ENCODE measurements at places on chromosomes 11 and 22. TPM values are rescaled to one million over a fixed set of nuclear protein-coding genes. Genes with fewer than 3 reads are reported as not detected.

The OR8D1 gene
- total RNA-seq: not detected

The ADAMTS8 gene
- total RNA-seq: 1.6 TPM

The SCN2B gene
- 0.07 TPM for total RNA-seq

The FEN1 gene
- total RNA-seq: 103 TPM

The NOX4 gene
- total RNA-seq: 1.3 TPM

DNA sequence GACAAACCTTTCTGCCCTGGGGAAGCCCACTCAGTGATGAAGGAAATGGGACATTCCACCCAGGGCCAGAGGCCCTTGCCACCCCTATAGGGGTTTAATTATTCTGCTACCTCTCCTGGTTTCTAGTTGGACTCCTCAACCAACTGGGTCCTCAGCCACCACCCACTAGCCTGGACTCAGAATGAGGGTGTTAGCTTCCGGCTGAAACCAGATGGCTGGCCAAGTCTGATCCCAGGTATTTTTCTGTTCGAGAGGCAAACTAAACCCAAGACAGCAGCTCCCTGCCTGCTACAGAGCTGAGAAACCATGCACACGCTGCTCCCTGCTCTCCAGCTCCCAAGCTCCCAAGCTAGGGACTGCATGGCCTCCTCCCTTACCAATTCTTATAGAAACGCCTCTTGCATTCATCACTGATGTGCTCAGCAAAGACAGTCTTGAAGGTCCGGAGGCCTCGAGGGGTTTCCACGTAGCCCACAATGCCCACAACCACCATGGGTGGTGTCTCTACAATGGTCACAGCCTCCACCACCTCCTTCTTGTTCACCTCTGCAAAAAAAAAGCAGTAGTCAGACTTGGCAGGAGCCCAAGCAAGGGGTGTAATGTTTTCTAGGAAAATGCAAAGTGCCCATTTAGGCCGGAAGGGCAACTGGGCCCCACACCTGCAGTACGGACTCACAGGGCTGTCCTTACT, 2.2 kb downstream of the RPL3 start:
- DNase-seq: peak; percentile 30

GRCh38 chr22:31603081-31603525, 58.9 kb downstream of the PISD start:
- no peak for DNase-seq

DNA sequence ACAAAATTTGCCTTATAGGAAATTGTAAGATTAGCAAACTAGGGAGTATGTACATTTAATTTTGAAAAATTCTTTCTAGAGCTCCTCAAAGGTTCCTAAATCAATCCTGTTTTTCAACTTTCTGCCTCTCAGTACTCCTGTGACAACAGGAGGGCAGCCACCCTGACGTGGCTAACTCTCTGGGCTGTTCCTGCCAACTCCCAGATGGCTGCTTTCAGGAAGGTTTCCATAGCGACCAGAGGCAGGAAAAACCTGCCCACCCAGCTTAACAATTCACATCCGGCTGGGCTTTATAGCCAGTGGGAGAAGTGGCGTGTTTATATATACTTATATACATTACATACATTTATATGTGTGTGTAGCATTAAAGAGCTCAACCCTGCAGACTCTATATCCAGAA, 26.5 kb downstream of the SGSM3 start:
- peak; percentile 76 for DNase-seq

GRCh38 chr11:44466531-44467205, 98.8 kb upstream of the CD82 start:
- peak; percentile 44 for DNase-seq

DNA sequence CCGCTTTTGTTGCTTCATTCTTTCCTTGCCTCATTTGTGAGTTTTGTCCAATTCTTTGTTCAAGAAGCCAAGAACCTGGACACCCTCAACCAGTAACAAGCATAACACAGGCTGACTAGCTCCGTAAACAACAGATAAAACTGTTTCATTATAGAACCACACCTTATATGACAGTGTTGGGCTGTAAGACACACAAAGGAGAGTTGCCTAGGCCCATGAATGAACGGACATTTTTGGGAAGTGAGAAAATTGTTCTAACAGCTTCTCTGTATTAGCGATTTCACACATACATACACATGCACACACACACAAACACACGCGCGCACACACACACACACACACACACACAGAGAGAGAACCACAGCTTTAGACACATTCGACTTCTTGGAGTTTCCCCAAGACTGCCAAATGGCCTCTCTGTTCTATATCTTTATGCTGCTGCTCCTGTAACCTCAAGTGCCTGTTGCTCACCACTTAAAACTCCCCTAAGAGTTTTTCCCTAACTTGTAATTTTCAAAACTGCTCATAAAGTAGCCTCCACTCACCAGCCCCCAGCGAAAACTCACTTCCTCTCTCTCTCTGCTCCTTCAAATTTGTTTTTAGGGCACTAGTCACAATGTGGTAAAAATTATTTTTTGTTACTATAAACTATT, 35.9 kb downstream of the CTSC start:
- DNase-seq: no peak

DNA sequence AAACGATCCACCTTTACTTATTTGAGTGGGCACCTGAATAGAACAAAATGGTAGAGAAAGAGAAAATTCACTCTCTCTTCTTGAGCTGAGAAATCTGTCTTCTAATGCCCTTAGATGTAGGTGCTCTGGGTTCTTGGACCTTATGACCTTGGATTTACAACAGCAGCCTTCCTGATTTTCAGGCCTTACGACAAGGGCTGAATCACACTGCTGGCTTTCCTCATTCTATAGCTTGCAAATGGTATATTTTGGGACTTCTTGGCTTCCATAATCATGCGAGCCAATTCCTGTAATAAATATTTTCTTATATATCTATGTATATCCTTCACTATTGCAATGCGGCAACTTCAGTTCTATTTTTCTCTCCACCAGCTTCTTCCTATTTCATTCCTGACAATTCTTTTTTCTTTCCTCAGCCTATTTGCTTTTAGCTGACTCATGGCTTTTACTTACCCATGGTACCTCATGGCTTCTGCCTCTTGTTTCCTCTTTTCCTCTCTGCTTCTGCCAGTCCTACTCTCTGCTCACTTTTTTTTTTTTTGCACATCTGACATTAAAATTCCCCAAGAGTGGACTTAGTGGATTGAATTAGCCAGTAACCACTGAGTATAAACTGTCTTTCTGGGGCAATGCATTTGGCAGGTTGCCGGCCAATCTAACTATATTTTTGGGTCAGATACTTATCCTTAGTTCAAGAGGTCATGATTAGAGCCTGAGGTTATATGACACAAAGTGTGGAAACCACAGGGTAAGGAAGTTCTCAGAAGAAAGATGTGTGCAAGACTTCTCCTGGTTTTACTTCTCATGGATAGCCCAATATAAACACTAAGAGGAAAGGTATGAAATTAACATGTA, 359.5 kb downstream of the TMEM135 start:
- DNase-seq: no peak

- no peak for DNase-seq
Observed at GRCh38 chr11:21794306-21794705, 398.6 kb upstream of the ANO5 start.

GRCh38 chr11:61171907-61172306, 10.7 kb upstream of the VPS37C start:
- no peak for DNase-seq

GRCh38 chr11:8717876-8718753, 35.5 kb downstream of the RPL27A start:
- DNase-seq: no peak

- peak; percentile 39 for DNase-seq
Observed at GRCh38 chr11:9267680-9268079, 2.5 kb upstream of the DENND5A start.

DNA sequence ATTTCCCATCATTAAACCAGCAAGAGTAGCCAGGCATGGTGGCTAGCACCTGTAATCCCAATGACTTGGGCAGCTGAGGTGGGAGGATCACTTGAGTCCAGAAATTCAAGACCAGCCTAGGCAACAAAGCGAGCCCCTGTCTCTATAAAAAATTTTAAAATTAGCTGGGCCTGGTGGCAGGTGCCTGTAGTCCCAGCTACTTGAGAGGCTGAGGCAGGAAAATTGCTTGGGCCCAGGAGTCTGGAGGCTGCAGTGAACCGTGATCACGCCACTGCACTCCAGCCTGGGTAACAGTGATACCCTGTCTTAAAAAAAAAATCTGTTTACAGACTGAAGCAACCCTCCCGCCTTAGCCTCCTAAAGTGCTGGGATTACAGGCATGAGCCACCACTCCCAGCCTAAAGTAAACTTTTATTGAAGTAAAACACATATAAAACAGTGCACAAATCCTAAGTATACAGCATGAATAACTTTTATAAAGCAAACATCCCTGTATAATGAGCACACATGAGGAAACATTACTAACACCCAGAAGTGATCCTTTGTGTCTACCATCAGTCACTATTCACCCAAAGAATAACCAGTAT, 12.6 kb downstream of the UCP3 start:
- no peak for DNase-seq

- DNase-seq: peak; percentile 13
Observed at GRCh38 chr11:45657496-45658260, 7.7 kb downstream of the CHST1 start.

GRCh38 chr11:57116654-57117053, 65.1 kb upstream of the LRRC55 start:
- peak; percentile 35 for DNase-seq

DNA sequence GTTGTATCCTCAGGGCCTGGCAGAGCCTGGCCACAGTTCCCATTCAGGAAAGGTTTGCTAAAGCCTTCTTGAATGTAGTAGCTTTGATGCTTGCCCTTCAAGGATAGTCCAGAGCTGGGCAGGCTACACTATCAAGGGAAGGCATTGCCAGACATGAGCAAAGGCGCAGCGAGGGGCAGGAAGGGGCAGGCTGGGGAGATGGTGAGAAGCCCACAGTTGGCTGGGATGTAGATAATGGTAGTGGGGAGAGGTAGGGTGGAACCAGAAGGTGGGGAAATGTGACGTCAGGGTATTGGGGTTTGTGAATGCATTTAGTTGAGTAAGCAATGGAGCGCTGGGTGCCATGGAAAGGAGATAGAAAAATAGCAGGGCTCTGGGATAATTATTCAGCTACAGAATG, 28.6 kb downstream of the LRRC32 start:
- no peak for DNase-seq

GRCh38 chr11:7552666-7553065, 38.9 kb downstream of the PPFIBP2 start:
- DNase-seq: no peak

GRCh38 chr11:94595076-94595475, 27.9 kb downstream of the PIWIL4 start:
- DNase-seq: no peak

- DNase-seq: no peak
Observed at GRCh38 chr11:34417202-34417601, 21.5 kb upstream of the CAT start.

DNA sequence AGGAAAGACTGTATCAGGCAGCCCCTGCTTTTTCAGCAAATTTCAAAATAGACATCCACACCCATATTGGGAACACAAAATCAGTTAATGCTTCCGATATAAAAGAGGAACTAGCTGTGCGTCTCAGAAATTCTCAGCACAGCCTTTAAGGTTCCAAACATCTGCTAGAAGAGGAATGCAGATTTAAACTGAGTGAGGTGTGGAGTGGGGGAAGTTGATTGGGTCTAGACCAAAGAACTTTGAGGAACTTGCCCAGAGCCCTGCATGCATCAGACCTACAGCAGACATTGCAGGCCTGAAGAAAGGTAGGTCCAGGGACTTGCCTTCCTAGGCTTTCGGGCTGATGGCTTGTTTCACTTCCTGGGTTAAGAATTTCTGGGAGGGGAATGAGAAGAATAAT, at the start of gene MS4A4A:
MS4A4A (plus strand) TSS at position 255 of the 400 bp plus-strand sequence; CDS start at position 265, 10 bp downstream.
- no peak for DNase-seq

- peak; percentile 42 for DNase-seq
Observed at GRCh38 chr22:17980638-17981051, 43.7 kb downstream of the MICAL3 start.

GRCh38 chr22:23533771-23534191, 46.3 kb downstream of the IGLL1 start:
- no peak for DNase-seq

DNA sequence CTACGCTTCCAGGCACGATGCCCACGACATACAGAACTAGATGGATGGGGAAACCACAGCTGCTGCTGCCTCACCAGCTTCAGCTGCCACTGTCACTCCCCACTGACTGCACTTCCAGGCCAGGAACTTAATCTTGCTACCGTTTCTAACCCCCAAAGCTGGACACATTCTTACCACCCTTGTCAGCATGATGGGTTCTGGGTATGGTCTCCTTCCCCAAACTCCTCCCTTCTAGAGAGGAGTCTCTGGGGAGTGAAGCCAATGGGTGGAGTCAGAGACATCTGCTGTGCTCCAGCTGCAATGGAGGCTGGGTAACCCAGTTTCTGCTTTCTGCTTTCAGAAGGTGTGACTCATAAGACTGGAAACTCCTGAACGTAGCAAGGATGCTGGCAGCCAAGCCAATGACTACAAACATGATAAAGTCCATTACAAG, 87.0 kb upstream of the THY1 start:
- no peak for DNase-seq

DNA sequence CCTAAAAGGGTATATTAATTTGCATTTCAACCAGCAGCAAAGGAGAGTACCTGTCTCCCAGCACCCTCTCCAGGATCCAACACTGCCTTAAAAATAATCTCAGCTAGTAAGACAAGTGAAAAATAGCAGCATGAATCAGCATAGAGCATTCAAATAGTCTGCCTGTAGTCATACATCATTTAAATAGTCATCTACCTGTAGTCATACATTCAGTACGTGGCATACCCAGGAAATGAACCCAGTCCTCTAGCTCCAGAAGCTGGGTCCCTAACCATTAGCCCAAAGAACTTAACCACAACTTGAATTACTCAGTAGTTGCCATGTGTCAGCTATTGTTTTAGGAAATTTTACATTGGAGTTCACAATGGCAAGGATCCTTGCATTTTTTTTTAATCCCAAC, 9.3 kb downstream of the TENM4 start:
- DNase-seq: no peak

- DNase-seq: no peak
Observed at GRCh38 chr22:32776802-32777201, 24.7 kb upstream of the TIMP3 start.

DNA sequence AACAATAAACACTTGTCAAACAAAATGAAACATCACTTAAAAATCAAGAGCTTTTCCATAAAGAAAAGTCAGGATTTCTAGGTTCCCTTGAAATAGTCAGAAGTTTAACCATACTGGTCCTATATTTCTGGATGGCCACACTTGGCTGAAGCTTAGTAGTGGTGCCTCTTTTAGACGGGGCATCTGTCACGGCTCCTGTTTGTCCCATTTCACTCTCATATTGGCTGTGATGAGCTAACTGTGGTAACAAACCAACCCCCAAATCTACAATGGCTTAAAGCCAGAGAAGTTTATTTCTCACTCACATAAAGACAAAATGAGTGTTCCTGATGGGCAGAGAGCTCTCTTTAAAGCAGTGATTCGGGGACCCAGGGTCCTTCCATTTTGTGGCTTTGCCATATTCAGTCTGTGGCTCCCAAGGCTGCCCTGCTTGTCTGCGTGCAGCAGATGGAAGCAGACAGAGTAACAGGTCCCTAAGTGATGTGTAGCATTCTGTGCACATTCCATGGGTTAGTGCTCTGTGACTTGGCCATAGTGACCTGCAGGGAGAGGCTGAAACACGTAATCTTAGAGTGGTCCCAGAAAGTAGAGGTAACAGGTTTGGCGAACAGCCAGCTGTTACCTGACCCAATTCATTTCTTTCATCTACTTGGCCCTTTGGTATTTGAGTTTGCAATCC, 137.4 kb downstream of the HIPK3 start:
- DNase-seq: no peak
